ENCODE measurements at places on chromosomes 3 and 15.

DNA sequence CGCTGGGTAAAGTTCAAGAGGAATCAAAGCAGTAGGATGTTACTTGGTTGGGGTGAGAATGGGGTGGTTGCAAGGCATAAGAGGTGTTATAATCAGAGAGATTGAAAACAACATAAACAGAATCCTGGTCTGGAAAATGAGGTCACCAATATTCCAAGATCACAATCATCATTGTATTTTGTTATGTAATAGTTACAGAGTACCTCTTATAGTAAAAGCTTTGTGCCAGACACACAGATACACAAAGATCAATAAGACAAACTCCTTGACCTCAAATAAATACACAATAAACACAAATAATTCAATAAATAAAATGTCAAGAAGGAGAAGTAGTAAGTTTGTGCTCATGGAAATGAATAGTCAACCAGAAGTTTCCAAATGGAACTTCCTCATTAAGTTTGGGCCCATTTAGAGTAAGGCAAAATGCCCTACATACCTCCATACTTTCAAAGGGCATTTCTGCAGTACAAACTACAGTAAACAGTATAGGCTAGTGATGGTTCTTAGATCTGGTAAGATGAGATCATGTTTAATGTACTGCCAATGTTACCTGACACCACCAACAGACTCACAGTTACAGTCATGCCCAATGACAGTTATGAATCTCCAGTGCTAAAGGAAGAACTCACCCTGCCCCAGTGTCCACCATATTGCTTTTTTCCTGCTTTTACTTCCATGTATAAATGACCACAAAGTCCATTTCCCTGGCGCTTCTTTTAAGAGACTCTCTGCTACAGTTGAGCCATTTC lies 93.4 kb downstream of the KCNMB2 start:
- no peak for DNase-seq

DNA sequence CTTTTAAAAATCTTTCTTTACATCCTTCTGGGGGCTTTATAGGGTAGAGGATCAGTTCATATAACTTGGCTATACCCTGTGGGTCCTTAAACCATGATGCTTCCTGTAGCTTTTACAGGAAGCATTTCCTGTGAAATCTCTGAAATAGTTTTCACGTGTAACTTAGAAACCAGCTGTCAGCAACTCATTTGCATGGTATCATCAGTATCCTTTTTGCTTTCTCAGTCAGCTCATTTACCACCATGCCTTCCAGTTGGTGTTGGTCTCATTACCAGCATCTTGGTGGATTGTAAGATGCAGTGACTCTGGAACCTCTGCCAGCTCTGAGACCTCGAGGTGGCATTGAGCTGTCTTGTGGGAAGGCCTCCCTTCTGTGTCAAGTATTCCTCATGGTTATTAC lies 96.7 kb upstream of the MYZAP start:
- DNase-seq = no peak

DNA sequence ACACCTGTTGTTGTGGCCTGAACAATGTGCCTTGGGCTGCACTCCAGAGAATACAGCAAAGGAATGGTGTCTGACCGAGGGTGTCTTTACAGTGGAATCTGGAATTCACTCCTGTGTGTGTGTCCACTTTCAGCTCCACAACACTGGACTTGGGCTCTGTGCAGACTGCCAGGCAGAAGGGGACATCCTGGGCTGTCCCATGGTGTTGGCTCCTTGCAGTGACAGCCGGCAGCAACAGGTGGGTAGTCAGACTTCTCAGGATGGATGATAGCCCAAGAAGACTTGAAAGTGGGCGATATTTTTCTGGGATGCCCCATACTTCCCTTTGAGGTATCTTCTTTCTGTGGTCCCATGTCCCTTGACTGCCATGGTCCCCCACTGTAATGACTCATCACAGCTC lies 45.0 kb downstream of the DPH3 start:
- DNase-seq = no peak

- no peak for DNase-seq
Observed at GRCh38 chr3:23824699-23825444, 19.1 kb downstream of the UBE2E1 start.

DNA sequence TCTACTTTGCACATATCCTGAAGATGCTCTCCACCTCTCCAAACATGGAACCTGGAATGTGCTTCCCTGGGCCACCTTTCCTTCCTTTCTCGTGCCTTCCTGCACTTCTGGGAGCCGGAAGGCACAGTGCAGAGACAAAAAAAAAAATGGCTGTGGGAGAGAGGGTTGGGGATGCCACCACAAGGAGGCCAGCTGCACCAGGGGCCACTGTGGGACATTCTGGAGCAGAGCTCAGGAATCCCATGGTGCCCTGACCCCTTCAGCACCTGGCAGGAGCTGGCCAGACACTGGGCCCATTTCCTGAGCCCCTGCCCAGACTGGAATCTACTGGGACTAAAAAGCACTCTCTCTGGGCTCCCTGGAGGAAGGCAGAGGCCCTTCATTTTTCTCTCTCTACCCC lies 7.9 kb upstream of the BCL2L10 start:
- DNase-seq = no peak

GRCh38 chr3:11204697-11205348 lies 50.5 kb downstream of the HRH1 start:
- DNase-seq = no peak

DNA sequence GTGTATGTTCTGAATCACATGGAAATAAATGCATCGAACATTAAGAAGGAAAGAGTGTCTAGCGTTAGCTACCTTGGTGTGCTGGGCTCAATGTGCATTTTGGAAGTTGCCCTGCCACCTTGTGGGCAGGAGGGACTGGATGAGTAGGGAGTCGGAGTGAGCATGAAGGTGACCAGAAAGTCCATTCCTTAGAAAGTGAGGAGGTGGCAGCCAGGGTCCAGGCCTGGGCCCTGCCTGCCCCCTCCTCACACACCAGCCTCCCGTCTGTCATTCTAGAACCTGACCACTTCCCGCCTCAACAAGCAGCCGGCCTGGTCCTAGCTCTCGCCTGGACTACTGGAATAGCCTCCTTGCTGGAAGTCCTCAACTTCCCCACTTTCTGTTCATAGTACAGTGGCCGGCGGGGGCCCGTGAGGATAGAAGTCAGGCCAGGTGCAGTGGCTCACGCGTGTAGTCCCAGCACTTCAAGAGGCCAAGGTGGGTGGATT lies 10.2 kb upstream of the GATA2 start:
- no peak for DNase-seq

GRCh38 chr15:43828061-43828657 lies 1.4 kb downstream of the WDR76 start:
- DNase-seq = no peak

- DNase-seq = no peak
Observed at GRCh38 chr15:80240276-80240675, 11.7 kb downstream of the CTXND1 start.

DNA sequence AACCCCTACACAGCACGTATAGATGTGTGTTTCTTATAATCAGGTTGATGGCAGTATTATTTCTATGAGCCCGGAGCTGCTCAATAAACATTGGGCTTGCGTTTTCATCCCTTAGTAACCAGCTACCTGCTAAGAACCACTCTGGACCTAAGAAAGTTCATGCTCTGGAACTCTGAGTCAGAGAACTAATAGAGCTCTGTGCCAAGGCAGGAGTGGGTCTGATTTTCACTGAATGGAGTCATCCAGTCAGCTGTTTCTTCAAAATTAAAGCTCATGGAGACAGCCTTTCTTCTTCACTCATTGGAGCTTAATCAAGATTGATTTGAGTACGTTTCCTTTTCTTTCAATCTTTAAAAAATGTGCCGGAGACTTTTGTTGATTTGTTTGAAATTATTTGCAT lies 145.7 kb downstream of the BBX start:
- no peak for DNase-seq

GRCh38 chr3:160195106-160195505 lies 30.1 kb upstream of the C3orf80 start:
- no peak for DNase-seq

DNA sequence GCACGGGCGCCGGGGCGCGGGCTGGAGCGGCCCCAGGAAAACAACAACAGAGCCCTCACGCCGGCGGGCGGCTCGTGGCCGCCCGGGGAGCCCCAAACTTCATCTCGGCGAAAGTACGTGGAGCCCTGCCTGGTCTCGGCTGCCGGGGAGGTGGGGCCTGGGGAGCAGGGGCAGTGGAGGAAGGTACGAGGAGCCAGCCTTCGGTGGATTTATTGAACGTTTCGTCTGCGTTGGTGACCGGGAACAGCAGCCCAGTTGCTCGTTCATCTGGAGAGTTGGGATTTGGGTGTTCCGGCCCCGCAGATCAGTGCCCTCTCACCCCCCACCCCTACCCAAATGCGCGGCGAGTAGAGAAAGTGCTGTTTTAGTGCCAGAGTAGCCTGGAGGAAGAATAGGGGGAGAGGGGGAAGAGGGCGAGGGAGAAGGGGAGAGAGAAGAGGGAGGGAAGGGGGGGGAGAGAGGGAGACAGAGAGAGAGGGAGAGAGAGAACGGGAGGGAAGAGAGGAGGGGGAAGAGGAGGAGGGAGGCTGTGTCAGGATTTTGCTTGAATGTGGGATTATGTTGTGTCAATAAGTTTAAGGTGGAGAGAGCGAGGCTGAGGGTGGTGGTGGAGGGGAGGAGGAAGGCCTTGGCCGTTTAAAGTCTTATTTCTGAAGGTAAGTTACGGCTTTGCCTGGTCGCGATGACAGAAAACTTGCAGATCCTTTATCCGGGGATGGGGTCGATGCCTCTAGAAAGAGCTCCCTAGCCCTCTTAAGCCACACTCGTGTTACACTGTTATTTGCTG lies 970 bp downstream of the BBX start:
- peak; percentile 32 for DNase-seq

DNA sequence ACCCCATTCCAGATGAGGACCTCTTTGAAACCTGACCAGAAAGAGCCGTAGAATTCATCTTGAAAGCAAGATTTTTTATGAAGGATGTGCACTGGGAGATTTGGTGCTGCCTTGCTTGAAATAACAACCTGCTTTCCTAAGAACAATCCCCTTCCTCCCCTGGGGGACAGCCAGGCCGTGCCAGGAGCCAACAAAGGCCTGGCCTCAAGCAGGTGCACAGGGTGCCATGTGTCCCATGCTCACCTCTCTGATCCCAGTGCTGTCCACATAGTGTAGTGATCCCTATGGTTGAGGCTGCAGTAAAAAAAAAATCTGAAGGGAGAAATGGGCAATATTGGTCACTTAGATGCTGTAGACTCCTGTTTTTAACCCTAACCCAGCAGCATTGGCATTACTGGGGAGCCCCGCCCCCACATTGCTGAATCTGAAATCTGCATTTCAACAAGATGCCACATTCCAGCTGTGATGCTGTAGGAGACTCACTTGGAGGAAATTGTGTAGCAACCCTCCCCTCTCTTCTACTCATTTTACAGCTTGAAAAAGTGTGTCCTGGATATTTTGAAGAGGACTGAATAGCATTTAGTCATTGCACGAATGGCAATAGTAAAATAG lies 171.2 kb downstream of the APBA2 start:
- DNase-seq = no peak

- no peak for DNase-seq
Observed at GRCh38 chr15:90002428-90002844, 1.3 kb downstream of the ZNF710 start.

DNA sequence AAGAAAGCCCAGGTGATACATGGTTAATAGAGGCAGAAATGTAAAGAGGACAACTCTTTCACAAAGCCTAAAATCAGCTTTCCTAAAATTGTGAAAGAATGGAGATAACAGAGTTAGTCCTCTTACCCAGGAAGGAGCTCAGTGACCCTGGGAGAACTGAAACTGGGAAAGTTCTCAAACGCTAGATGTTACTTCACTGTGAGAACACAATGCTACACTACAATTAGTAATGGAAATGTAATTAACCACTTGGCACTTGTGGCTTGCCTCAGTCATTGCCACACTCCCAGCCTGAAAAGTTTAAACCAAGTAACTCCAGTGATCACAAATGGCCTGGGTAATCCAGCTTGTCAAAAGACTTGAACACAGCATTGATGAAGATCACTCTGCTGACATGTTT lies 102.7 kb upstream of the FGF7 start:
- no peak for DNase-seq

DNA sequence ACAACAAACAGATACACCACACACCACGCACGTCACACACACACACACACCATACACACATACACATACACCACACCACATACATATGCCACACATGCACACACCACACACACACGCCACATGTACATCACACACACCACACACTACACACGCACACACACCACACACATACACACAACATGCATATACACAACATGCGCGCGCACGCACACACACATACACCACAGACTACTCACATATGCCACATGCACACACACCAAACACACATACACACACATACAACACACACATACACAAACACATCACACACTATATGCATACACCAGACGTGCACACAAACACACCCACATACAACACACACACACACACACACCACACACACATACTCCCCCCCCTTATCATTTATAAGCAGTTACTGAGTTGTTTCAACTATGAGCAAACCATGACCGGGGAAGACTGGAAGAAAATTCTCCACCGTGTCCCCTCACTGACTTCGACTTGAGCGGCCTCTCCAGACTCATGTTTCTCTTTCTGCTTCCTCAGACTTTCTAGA lies 126.7 kb upstream of the IQSEC1 start:
- no peak for DNase-seq

Measured in CD8-positive, alpha-beta T cell (primary cell).